ENCODE measurements at places on chromosomes 7 and 10.

DNA sequence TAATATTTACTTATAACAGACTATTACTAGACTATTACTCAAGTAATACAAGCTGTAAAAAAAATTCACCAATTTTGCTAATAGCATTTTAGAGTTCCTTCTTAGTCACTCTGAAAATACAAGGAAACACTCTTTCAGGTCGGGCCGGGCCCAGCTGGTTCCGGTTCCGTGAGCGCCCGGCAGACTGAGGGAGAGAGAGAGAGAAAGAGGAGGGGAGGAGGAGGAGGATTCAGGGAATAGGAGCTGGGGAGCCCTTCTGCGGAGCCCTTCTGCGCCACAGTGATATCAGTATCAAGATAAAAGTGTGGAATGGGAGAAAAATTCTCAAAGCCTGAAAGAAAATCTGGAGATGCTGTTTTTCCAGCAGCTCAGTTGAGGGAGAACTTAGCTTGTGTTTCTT lies 30.5 kb upstream of the BHLHA15 start:
- DNase-seq, result no peak

GRCh38 chr10:28569506-28570159 lies 36.7 kb downstream of the WAC start:
- DNase-seq, result no peak

GRCh38 chr7:26989897-26990670 lies 105.7 kb downstream of the HOXA1 start:
- no peak for DNase-seq

DNA sequence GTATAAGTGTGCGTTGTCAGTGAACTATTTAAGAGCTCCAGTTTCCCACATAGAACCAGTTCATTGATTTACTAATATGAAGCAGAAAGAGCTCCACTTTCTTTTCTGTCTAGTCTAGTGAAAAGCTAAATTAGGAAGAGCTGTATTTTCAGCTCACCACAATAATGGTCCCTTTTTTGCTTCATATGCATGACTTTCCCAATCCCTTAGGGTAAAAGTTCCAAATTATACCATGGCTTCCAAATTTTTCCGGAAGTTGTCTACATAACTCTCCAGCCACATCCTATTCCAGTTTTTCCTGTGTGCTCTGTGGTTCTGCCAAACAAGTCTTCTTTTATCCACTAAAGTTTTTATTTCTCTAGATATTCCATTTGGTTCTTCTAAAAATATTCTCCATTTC lies 685.2 kb downstream of the REEP3 start:
- DNase-seq, result no peak

GRCh38 chr10:64344211-64344610 lies 823.0 kb downstream of the REEP3 start:
- no peak for DNase-seq

GRCh38 chr10:18875477-18875876 lies 173.1 kb upstream of the MALRD1 start:
- no peak for DNase-seq

GRCh38 chr10:49647554-49647953 lies 31.9 kb upstream of the C10orf53 start:
- no peak for DNase-seq

GRCh38 chr10:84523526-84523925 lies 195.1 kb downstream of the CCSER2 start:
- no peak for DNase-seq

GRCh38 chr10:50556237-50557120 lies 67.3 kb downstream of the SGMS1 start:
- DNase-seq, result no peak

DNA sequence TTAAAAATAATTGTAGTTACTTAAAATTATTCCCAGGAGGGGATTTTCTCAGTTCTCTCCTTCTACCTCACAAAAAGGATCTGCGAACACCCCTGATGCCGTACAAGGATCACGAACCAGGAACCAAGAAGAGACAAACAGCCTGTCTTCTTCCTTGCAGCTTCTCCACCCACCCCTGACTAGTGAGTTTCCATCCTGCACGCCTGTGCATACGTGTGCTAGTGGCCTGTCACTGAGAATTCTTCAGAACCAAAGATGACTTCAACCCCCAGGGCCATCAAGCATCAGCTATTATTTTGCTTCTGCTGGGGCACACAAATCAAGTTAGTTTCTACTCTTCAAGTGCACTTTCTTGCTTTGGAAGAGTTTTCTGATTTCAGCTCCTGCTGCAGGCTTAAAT lies 175.5 kb upstream of the KLF6 start:
- no peak for DNase-seq

- DNase-seq, result no peak
Observed at GRCh38 chr7:131893631-131894340, 337.4 kb upstream of the PODXL start.

DNA sequence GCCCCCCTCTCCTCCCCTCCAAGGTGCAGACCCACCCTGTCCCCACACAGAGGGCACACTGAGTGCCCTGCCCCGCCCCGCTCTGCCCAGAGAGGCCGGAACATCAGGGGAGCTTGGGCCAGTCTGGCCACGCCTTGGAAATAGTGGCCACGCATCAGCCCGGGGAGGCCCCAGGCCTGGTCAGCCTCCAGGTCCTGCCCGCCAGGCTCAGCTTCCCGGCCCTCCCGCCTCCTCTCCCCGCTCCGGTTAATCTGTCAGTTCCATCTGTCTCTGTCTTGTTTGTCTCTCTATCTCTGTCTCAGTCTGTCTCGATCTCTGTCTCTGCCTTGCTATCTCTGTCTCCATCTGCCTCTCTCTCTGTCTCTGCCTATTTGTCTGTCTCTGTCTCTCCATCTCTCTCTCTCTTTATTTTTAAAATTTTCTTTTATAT lies 28.9 kb upstream of the TNRC18 start:
- DNase-seq, result no peak

- DNase-seq, result no peak
Observed at GRCh38 chr7:111529507-111530355, 32.6 kb downstream of the IMMP2L start.

- DNase-seq, result no peak
Observed at GRCh38 chr10:80945264-80945880, 407.7 kb downstream of the SH2D4B start.

- DNase-seq, result no peak
Observed at GRCh38 chr7:429828-430180, 89.8 kb downstream of the PDGFA start.

DNA sequence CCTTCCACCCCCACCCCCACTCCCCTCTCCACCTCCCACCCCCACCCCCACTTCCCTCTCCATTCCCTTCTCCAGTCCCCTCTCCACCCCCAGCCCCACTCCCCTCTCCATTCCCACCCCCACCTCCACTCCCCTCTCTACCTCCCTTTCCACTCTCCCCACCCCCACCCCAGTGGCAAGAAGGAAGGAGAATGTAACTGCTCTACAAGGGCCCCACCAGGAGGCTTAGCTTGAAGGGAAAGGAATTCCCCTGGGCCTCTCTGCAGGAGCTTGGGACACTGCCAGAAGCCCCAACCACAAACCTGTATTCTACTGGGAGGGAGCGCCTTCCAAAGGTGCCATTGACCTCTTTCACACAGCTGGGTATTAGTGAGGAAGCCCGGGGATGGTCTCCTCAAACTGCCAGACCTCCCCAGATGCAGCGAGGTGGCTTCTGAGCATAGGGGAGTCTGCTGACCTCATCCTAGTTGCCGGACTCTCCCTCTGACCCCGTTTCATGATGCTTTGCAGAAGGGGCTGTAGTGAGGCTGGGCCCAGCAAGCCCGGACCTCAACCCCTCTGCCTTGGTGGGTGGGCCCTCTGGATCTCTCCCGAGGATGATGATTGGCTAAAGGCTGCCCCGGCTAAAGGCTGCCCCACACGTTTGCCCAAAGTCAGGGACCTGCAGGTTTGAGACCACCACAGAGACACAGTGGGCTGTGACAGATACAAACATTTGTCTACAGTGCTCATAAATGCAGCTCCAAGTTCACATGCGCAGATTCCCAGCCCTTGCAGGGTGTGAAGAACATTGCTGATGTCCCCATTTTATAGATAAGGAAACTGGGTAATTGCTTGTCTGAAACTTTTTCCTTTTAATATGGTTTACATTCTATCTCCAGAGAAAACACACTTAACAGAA lies 2.9 kb downstream of the DEPP1 start:
- DNase-seq, result no peak

GRCh38 chr7:88146616-88147015 lies 73.2 kb downstream of the SRI start:
- DNase-seq, result no peak

GRCh38 chr10:95461611-95462010 lies 99.6 kb downstream of the SORBS1 start:
- DNase-seq, result no peak

DNA sequence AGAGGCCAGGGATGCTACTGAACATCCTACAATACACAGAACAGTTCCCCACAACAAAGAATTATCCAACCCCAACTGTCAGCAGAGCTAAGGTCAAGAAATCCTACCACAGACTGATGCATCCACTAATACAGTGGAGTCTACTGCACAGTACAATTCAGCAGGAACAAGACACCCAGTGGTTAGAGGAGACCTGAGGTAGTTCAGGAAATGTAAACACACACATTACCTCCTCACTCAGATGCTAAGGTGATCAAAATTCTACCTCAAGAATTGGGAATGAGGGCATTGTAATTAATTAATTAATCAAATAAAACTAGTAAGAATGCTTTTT lies 91.4 kb downstream of the ZFAND4 start:
- DNase-seq, result no peak

- no peak for DNase-seq
Observed at GRCh38 chr7:47352394-47352968, 229.4 kb downstream of the TNS3 start.

DNA sequence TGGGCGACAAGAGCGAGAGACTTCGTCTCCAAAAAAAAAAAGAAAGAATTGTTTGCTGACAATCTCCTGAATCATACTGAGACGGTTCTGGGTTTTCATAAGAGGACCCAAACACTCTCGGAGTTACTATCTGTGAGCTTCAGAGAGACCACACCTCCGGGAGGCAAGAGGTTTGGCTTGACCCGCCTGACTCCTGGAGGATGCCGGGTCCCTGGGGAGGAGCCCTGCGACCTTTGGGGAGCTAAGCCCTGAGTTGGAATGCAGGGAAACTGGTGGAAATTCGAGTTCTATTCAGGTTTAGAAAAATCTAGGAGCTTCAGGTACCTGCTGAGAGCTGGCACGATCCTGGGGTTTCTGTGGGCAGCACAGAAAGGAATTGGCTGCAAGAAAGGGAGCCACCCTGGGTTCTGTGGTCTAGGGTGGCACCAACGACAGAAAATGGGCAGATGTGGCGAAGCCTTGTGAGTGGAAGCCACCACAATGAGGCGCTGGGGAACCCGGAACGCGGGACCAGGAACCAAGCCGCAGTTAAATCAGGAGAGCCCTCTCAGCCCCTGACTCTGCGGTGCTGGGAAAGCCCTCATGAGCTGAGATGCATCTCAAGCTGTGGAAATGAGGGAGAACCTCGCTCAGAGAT lies 21.9 kb upstream of the GATAD1 start:
- DNase-seq, result no peak

DNA sequence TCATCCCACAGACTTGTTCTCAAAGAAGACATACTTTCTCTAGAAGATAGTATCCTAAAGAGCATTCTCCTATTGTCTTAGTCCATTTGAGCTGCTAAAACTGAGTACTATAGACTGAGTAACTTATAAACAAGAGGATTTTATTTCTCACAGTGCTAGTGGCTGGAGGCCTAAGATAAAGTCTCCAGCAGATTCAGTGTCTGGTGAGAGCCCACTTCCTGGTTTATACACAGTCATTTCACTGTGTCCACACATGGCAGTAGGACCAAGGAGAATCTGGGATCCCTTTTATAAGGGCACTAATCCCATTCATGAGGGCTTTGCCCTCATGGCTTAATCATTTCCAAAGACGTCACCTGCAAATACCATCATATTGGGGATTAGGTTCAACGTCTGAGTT lies 68.7 kb downstream of the LRRC17 start:
- no peak for DNase-seq

DNA sequence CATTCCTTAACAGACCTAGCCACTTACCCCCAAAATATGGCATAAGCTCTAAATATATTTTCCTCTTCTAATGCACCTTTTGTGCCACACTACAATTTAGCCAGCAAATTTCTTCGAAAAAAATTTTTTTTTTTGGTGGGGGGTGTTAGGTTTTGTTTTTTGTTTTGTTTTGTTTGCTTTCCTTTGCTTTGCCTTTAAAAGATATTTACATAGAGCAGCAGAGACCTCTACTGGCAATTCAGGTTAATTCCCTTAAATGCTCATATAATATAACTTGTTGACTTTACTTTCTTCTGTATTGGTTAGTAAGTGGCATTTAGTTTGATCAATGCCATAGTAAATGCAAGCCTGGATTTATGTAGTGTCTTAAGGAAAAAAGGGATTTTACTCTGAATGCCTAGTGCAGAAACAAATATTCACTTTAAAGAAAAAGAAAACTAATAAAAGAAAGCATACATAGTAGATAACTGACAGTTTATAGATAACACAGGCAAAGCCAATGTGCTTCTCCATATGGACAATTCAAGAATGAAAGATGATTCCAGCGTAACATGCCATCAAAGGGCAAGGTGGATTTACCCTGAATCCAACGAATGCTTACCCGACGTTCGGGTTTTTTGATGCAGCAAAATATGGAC lies 1250.6 kb downstream of the GATA3 start:
- no peak for DNase-seq

Measured in stimulated activated naive CD4-positive, alpha-beta T cell treated with Interleukin-2 at 50 U/mL for 16 hours (primary cell).